Amniotic stem cell (primary cell): ENCODE measurements at places on chromosomes 6 and 20.

GRCh38 chr6:11276911-11277274, 44.4 kb upstream of the NEDD9 start:
- no peak for DNase-seq

DNA sequence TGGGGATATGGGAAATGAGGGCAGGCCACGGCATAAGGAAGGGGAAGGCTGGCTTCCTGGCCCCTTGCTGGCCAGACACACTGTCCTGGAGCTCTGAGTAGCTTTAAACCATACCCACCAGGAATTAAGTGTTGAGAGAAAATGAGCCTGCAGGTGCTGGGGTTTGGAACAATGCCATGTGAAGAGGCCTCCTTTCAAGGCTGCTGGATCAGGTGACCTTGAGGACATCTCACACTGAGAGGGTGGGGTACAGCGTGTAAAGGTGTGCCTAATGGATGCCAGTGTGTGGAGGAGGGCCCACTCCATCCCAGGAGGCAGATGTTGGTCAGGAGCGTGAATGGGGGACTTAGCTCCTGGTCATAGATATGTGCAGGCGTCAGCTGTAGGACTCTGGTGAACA, 74.8 kb upstream of the MLN start:
- no peak for DNase-seq

GRCh38 chr6:140271759-140272377, 897.4 kb upstream of the CITED2 start:
- no peak for DNase-seq

DNA sequence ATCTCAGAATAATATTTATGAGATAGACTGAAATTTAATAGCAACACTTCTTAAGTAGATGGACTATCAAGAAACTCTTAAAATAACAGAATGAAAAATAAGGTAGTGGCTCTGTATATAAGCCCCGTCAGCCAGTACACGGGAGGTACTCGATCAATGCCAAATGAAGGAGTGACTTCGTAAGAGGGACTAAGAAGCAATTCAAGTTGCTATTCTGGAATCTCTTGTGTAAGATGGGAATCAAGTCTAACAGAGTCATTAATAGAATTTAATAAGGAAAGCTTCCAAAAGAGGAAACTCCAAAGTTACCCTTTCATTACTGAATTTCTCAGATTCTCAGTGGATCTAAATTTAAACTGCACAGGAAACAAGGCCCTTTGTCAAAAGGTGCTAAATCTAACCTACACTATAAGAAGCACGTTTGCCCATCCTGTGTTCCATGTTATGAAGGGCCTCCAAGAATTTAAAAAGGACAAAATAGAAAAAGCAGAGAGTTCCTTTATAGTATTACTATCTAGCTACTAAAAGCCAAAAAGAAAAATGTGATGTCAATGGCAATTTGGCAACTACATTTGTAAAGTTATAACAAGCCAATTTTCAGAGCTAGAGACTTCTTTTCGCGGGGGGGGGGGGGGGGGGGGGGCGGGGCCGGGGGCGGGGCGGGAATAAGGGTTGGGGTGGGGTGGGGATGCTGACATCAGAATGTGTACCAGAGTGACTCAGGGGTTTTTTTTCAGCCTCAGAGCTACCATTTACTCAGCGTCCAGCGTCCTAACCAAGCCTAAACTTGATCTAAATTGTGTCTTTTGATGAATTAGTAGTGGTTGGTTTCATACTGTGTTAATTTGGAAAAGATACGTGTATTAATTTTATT, 200.6 kb downstream of the GMPR start:
- no peak for DNase-seq

DNA sequence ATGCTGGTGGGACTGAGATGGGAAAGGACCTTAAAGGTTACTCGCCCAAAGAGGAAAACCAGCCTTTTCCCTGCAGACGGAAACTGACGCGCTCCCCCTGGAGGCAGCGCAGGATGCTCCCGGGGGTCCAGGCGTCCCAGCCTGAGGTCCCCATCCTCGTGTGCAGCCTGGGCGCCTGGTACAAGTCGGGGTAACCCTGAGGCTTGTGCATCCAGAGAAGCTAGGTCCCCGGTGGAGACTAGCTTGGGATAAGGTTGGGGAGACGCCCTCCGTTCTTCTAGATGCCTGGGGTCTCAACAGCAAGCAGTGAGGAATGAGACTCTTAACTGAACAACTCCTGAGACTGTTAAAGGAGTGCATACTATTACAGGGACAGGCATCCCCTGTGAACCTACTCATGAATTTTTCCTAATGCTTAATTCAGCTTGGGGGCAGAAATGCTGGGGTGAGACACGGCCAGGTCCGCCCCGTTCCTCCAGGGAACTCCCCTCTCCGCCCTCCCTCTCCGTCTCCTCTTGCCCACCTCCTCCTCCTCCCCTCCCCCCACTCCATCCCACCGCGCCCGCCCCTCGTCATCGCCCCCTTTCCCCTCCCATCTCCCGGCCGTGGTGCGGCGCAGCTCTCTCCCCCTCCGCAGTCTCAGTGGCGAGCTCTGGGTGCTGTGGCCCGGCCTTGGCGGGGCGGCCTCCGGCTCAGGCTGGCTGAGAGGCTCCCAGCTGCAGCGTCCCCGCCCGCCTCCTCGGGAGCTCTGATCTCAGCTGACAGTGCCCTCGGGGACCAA, at the start of gene PRSS35:
Gene PRSS35, plus strand, starts transcription at position 634 of the 781 bp plus-strand sequence. CDS start 10,908 bp downstream, outside the sequence.
- peak; percentile 20 for DNase-seq

- DNase-seq, result no peak
These were observed 59.1 kb downstream of the CEP43 start for GRCh38 chr6:167058261-167058660.

DNA sequence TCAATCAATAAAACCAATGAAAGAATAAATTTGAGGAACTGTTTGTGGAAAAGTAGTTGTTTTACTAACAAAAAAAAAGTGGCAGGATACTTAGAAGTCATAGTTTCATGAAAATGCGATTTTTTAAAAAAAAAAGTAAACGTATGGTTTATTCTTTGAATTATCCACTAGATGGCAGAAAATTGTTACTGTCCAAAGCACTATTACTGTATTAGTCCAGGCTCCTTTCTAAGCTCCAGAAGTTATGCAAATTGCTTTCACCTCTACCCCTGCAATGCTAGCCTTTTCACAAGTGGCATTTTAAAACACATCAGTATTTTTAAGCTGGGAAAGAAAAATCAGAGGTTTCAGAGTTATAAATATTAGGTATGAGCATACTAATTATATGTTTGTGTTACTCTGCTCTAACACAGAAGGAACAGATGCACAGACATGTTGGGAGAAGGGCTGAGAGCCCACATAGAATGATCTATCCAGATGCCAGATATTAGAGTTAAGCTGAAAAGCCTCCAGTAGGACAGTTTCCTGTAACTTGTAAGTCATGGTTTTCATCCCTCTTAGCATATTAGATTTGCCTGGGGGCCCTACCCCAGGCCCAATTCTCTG, 63.9 kb downstream of the FHL5 start:
- peak; percentile 2 for DNase-seq

DNA sequence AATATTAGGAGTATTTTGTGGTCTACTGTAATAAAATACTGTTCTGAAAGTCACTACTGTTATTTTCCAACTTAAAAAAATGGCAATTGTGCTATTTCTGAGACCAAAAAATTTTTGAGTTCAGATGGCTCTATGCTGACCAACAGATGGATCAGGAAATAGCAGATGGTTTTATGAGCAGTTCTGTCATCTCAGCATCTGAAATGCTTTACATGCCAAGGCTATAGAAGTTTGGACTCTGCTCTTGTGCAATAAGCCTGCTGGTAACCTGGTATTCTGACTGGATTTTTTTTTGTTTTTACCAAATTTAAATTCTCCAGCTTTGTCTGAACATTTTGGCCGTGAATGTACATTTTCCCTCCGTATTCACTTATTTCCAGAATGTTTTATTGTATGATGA, 1127.5 kb downstream of the GRIK2 start:
- no peak for DNase-seq

DNA sequence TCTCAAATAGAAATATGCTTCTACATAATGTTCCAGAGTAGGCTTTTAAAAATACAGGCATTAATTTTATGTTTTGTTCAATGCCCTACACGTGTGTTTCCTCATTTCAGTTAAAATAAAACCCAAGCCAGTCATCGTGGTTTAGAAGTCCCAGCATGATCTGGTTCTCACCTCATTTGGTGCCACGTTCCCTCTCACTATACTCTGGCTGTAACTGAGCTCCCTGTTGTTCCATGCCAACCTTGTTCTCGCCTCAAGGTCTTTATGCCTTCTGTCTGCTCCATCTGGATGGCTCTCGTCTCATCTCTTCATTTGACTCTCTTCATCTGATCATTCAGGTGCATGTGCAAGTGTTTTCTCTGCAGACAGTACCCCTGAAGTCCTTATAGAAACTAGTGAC, 32.6 kb downstream of the HDGFL1 start:
- DNase-seq, result no peak

DNA sequence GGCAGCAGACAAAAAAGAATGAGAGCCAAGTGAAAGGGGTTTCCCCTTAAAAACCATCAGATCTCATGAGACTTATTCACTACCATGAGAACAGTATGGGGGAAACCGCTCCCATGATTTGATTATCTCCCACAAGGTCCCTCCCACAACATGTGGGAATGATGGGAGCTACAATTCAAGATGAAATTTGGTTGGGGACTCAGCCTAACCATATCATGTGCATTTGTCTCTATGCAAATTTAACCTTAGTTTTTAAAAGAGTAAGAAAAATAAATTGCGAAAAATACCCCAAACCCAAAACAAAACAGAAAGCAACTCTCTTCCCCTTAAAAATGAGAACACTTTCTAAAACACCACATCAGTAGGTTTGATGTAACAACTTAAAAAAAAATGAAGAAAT, 22.6 kb upstream of the GPR6 start:
- DNase-seq, result no peak

DNA sequence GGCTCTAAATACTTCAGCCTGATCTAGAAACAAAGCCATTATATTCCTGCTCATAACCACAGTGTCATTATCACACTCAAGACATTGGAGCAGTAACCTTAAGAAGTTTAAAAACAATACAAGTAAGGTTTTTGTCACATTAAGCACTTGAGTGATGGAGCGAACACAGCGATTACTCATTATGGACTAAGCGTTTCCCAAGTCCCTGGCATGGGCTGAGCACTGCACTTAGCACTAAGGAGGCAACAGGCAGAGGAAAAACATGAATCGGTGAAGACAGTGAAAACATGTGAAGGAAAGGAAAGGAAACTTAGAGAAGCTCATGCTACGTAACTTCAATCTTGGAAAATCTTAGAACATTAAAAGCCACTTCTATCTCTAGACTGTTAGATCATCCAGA, 108.7 kb downstream of the SLC24A3 start:
- no peak for DNase-seq

DNA sequence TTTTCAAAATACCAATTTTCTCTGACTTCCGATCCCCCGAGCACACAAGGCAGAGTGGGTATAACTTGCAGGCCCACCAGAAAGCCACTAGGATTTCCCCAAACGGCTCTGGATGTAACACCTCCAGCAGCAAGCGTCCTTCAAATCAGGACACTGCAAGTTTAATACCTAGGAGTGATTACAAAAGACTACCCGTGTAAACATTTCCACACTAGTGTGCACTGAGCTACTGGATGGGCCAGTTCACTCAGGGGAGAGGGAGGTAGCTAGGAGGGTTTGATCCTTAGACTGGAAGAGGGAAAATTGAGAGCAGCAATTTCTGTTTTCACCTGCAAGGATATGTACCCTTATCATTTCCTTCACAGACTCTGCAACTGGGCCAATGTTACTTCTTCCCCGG, 91.8 kb upstream of the AGPAT4 start:
- DNase-seq, result no peak

GRCh38 chr6:72616406-72617015, 5.4 kb upstream of the KCNQ5 start:
- DNase-seq, result no peak

GRCh38 chr6:16752206-16752866, 8.9 kb downstream of the ATXN1 start:
- peak; percentile 84 for DNase-seq

GRCh38 chr20:13784271-13784892, 337 bp downstream of the ESF1 start:
- no peak for DNase-seq

- DNase-seq, result no peak
These were observed 75.8 kb downstream of the ADGRB3 start for GRCh38 chr6:68710916-68711315.

- no peak for DNase-seq
These were observed 15.1 kb upstream of the MYT1 start for GRCh38 chr20:64149141-64149540.

- DNase-seq, result no peak
These were observed 104.4 kb upstream of the TENT5A start for GRCh38 chr6:81856872-81857271.

GRCh38 chr6:6635291-6635690, 46.8 kb downstream of the LY86 start:
- no peak for DNase-seq
